GM12891 (cell line): ENCODE measurements at places on chromosomes 7 and 10.

GRCh38 chr7:132317701-132318351, 258.4 kb downstream of the PLXNA4 start:
- no peak for DNase-seq

GRCh38 chr10:24320373-24320772, 111.4 kb downstream of the KIAA1217 start:
- DNase-seq = no peak

GRCh38 chr10:32323051-32323450, 23.9 kb downstream of the EPC1 start:
- no peak for DNase-seq

GRCh38 chr7:10106609-10107008, 867.1 kb upstream of the PHF14 start:
- no peak for DNase-seq

- DNase-seq = no peak
Observed at GRCh38 chr7:17952387-17952786, 12.1 kb upstream of the SNX13 start.

GRCh38 chr7:91358303-91358702, 94.1 kb downstream of the FZD1 start:
- DNase-seq = no peak

DNA sequence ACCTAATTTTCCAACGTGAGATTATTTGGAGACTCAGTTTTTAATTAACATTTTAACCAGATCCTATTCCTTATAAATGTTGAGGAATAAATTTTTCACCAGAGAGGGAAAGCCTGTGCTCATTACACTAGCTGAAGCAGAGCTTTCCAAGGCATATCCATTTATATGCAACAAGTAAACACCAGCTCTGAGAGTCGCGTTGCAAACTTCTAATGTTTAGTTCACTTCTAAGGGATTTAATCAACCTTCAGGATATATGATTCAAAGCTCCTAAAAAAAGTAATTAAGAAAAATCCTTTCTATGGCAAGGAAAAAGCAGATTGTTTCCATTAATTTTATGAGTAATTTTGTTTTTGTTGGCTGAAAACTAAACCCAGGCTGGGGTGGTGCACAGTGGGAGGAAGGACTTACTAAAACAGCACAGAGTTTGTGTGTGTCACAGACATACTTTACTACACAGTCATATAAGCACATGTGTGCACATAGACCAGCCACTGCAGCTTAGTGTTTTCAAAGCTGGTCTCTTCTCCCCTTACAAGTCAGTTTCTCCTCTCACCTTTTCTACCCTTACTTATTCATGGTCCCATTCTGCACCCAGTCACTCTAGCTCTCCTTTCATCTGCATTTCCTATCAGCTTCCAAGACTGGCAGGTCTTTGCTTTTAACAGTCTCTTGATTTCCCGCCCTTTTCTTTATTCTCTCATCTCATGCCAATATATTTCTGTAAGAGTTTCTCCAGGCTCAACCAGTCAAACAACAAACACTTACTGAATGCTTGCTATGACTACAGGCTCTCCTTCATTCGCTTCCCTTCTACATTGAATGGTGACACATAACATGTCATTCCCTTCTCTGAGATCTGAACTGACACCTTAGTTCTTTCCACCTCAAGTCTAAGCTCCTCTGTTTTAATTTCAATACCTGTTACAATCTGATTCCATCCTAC, 81.1 kb upstream of the FZD1 start:
- no peak for DNase-seq

GRCh38 chr10:68296843-68297663, 34.8 kb upstream of the HNRNPH3 start:
- DNase-seq = no peak

- DNase-seq = no peak
Observed at GRCh38 chr7:128251337-128251736, 10.3 kb downstream of the LEP start.

DNA sequence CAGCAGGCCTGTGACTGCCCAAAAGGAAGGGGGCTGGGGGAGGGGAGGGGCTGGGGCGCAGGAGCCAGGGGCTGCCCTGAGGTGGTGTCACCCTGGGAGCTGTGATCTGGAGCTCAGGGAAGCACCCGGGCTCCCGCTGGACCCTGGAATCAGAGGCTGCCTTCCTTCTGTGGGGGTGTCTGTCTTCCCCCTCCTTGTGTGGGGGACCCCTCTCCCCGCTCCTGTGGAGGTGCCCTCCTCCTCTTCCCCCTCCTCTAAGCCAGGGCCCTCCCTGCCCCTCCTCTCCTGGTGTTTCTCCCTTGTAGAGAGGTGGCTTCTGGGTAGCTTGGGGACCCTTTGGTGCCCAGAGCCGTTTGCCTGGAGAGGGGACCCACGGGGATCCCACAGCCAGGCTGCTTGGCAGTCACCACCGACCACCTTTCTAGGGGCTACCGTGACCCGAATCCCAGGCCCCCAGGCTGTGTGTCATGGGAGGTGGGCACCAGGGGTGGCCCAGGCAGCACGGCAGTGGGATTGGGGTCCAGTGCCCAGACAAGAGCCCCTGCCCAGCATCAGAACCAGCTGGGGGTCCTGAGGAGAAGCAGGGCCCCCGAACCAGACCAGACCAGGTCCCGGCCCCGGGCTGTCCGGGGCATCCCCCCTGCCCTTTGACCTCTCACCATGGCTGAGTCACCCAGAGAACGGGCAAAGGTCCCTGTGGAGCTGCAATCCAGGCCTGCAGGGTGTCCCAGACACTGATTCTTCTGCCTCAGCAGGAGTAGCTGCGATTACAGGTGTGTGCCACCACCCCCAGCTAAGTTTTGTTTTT, 741 bp downstream of the PRAP1 start:
- no peak for DNase-seq

DNA sequence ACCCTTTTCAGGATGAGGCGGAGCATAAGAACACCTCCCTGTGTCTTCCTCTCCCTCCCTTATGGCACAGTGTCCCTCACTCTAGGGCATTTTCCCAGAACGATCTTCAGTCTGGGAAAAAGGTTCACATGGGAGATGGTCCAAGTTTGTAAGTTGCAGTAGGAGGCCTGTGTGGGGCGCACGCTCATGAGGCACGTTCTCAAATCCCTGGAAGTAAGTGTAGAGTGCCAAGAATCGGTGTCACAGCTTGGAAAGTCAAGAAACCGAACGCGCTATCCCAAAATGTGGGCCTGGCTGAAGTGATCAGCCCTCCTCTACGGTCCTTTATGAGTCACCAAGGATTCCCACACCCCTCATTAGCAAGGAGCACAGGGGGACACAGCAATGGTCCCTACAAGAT, 23.9 kb upstream of the SMARCD3 start:
- DNase-seq = no peak

GRCh38 chr10:44267007-44267406, 117.9 kb downstream of the CXCL12 start:
- DNase-seq = no peak

DNA sequence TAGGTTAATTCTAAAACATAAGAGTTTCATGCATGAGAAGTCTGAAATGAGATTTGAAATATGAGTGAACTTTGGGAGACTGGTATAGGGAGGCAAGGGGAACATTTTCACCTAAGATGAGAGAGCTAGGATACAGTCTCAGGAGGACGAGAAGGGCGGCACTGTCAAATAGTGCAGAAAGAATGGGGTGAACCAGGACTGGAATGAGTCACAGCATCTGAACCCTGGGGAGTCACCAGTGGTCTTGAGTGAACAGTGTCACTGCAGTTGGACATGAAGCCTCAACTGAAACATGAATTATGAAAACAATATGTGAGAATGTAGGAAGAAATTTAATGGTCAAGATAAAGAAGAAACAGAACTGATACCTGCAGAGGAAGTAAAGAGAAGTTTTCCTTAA, 33.8 kb downstream of the GNG11 start:
- no peak for DNase-seq

DNA sequence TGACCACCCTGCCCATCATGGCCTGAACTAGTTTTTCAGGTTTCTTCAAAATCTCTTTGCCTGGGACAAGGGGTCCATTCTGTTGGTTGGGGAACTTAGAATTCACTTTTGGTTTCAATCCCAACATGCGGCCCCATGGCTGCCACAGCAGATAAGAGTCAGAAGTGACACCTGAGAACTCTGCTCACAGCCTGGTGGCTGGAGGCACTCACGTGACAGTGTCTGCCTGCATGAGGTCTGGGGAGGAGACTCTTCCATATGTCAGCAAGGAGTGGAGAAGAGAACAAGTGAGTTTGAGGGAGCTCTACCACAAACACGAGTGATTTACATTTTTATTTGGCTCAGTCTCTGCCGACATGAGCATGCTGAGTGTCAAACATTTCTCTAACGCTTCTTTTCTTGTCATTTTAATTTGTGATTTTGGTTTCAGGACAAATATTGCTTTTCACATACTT, 370.4 kb downstream of the TNS3 start:
- DNase-seq = no peak

DNA sequence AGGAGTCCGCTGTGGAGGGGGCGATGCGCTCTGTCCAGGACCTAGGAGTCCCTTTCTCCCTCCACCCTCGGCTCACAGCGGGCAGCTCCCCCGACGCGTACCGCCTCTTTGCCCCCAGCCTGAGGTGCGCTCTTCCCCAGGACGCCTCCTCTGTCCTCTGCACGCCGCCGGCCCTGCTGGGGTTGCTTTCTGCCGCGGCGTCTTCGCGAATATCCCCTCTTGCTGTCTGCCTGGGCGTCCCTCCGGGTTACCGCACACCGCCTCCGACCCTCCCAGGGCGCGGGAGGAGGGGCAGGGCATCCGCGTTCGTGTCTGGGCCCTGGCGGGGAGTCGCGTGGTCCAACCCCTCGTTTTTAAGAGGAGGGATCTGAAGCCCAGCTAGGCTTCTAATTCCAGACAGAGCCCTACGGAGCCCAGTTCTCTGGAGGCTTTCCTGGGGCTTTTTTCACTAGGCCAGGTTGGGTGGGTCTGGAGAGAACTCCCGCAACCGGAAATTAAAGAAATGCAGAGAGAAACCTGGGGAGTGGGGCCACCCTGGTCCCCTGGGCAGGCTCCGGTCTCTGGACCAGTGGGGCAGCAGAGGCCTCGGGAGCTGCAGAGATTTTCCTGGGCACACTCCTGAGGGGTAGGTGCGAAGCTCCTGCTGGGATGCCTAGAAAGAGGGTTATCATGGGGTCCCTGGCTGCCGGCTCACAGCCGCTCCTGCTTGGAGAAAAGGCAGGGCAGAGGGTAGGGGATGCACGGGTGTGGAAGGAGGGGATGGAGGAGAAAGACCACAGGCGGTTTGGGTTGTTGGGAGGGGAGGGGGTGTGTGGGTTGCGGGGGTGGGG, 166.9 kb downstream of the UBE2H start:
- no peak for DNase-seq

DNA sequence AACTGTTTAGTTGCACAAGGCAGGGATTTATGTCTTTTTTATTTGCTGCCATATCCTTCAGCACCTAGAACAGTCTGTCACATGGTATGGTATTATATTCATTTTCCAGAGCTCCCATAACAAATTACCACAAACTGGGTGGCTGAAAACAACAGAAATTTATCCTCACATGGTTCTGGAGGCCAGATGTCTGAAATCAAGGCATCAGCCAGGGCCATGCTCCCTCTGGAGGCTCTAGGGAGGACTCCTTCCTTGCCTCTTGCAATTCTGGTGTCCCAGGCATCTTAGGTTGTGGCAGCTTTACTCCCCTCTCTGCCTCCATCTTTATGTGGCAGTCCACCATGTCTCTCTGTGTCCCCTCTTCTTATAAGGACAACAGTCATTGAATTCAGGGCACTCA, 43.1 kb downstream of the MET start:
- no peak for DNase-seq

DNA sequence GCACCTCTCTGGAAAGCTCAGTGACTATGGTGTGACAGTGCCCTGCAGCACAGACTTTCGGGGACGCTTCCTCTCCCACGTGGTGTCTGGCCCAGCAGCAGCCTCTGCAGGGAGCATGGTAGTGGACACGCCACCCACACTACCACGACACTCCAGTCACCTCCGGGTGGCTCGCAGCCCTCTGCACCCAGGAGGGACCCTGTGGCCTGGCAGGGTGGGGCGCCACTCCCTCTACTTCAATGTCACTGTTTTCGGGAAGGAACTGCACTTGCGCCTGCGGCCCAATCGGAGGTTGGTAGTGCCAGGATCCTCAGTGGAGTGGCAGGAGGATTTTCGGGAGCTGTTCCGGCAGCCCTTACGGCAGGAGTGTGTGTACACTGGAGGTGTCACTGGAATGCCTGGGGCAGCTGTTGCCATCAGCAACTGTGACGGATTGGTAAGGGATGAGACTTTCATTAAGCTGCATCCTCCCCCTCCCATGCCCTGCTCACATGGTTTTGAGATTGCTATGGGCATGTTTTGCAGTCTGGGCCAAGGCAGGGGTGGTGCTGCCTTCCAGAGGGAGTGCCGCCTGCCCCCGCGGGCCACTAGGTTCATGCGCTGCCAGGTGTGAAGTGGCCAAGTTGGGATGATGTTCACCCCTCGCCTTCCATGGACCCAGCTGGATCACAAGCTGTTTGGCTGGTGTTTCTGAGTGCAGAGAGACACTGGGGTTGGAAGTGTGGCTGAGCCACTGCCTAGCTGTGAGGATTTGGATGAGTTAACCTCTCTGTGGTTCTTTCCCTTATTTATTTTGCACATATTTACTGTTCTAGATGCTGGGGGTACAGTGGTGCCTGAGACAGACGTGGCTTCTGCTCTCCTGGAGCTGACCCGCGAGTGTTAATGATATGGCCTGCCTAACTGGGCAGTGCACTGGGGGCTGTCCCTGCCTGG, 2.5 kb downstream of the ADAMTS14 start:
- DNase-seq = no peak

DNA sequence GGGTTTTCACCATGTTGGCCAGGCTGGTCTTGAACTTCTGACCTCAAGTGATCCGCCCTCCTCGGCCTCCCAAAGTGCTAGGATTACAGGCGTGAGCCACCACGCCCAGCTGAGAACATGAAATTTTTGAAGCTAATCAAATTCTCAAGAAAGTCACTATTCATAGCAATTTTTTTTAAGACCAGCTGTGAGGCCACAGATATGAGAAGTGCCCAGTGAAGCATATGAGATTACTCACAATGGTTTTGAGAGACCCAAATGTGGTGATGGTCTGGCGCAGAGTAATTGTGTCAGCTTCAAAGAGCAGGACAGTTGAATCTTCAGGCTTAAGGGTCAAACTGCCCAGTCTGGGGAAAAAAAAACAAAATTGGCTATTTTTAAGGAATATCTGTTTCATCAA, 16.2 kb downstream of the NCOA4 start:
- DNase-seq = no peak

DNA sequence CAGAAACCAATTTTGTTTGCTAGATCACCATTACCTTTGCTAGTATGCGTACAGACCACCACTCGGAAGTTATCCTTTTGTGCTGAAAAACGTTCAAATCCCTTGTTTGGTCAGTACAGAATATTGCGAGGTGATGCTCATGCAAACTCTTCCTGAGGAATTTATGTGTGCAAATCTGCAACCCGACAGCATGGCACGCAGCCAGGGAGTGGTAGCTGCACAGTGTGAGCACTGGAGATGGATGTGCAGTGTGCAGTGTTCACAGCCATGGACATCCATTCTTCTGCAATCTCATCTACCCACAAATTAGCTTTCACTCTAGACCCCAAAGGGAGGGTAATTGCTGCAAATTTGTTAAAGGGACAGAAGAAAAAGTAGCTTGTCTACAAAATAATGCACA, 72.2 kb downstream of the CACUL1 start:
- no peak for DNase-seq

DNA sequence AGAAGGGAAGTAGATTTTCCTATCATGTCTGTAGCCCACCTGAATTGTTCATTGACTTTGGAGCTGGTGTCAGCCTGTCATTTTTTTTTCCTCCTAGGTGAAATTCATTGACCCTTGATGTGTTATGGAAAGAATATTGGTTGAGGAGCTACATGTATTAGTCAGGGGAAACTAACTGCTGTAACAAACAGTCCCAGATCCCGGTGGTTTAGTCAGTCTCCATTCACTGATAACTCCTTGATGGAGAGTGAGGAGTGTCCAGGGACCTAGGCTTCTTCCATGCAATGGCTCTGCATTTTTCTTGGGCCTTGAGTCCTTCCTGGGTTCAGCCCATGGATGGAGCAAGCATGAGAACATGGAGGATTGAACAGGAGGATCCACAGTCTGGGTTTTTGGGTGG, 643.2 kb downstream of the LRMDA start:
- no peak for DNase-seq
